ENCODE measurements at places on chromosomes 1 and 21.

GRCh38 chr1:182408435-182409075, 8.1 kb upstream of the TEDDM1 start:
- DNase-seq, result no peak

DNA sequence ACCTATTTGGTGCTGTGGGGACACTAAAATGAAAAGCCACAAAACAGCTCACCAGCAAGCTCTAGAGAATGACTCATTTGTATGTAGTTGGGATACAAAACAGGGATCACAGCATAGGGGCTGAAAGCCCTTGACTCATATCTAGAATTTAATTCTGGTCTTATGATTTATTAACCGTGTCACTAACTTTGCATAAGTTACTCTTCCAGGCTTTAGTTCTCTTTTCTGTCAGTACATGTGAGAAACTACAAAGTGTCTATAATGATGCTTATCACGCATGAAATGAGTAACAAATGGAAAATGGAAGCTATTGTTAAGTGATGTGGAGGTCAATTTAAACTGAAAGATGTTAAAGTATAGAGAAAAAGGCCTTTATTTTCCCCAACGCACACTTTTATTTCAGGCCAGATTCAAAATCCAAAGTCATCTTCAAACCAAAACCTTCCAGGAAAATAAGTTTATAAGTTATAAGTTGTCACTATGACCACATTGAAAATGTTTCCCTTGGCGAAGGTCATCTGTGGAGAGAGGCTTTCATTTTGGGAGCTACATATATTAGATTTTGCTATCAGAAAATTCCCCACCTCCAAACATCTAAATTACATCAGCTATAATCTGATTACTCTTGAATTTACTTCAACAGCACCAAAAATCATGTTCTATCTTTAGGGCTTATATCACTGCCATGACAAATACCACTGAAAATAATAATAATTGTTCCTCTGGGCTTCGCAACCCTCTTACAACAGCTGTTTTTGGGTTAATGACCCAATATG, 430.5 kb downstream of the MRPL39 start:
- DNase-seq, result no peak

DNA sequence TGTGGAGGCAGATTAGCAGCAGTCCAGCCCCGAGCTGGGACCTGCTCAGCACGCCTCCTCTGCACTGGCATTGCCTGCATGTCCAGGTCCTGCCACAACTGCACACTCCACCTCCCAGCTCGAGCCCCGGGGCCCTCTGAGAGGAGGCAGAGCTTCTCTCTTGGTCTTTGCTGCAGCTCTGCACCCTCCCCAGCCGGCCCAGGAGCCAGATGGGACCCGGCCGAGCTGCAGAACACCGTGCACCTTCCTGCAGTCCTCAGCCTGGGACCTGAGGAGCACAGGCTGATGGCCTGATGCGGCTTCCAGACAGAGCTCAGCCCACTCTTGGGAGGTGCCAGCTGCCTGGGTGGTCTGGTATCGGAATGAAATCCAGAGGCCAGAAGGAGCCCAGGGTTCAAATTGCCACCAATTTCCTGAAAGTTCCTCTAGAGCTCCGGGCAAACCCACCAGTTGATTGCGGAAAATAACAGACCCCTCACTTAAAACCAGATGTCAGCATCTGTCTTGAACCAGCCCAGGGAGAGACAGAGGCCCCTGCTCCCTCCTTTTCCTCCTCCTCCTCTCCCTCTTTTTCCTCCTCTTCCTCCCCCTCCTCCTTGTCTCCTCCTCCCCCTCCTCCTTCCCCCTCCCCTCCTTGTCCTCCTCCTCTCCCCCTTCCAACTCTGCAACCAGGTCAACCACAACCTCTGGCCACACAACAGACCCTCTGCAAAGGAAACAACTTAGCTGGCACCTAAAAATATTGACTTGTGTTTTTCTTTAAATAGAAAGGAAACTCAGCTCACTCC, 10.6 kb upstream of the SPSB1 start:
- DNase-seq, result no peak

DNA sequence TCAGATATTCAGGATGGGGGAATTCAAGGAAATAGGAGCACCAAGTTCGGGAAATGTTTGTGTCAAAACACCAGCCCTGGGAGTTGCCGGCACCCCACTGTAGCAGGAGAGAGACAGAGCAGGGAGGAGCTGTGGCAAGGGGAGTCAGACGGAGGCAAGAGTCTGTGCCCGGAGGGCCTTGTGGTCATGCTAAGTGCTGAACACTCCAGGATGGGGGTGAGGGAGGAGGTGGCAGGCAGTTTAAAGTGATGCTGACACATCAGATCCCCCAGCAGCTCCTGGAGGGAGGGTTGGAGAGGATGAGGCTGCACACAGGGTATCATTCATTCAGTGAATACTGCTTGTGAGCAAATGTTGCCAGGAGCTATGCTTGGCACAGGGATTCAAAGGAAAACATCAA, 150.3 kb upstream of the ETV3 start:
- no peak for DNase-seq

DNA sequence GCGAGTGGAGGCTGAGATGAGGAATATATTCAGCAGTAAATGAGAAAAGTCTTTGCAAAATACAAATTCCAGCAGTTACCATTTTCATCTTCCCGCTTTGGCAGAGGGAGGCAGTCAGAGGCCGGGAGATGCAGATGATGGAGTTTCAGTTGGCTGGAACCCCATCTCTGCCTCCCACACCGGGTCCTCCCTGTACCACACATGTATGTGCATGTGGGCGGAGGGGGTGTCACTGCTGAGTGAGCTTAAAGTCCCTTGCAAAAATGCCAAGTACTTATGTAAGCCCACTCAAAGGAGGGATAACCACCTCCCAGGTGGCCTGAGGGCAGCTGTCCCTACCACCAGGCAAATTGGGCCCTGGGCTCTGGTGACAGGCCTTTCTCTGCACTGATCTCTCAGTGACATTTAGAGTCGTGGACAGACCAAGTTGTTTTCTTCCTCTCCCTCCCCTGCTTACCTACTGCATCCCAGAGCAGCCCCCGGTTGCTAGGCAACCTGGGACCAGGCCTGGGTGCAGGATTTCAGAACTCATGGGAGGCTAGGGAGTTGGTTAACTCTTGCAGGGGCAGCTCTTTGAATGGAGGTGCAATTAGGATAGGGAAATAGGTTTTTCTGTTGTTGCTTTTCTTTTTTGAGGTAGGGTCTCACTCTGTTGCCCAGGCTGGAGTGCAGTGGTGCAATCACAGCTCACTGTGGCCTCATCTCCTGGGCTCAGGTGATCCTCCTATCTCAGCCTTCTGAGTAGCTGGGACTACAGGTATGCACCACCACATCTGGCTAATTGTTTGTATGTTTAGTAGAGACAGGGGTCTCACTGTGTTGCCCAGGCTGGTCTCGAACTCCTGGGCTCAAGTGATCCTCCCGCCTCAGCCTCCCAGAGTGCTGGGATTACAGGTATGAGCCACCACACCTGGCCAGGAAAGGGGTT, 17.1 kb upstream of the UBXN10 start:
- DNase-seq, result peak; percentile 8

DNA sequence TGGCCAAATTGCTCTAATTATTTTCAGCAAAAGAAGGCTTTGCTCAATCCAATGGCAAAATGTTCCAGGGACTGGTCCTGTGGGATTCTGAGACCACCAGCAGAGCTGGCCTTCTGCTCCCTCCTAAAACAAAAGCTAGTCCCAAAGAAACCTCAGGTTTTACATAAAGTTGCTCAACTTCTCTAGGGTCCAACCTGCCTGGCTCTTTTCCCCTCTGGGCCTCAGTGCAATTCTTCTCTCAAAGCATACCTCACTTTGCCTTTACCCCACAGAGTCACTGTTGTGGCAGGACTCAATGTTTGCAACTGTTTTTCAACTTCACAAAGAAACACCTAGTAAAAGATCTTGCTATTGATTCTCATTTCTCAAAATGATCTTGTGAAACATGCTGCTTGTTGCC, 39.8 kb downstream of the TBX15 start:
- DNase-seq, result no peak

DNA sequence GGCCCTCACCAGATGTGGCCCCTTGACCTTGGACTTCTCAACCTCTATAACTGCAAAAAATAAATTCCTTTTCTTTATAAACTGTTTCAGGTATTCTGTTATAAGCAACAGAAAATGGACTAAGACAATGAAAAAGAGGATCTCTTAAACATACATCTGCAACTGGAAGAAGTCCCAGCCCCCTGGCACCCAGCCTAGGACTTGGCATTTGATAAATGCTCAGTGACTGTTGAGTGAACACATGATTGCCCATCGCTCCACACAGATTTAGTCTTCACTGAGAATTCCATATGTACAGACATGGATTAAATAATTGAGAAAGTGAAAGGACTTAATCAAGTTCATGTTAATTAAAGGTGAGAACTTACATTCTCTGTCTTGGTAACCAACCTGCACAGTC, 344.9 kb upstream of the RUNX1 start:
- DNase-seq, result no peak

- DNase-seq, result no peak
Observed at GRCh38 chr1:25610822-25611630, 5.6 kb upstream of the MAN1C1 start.

DNA sequence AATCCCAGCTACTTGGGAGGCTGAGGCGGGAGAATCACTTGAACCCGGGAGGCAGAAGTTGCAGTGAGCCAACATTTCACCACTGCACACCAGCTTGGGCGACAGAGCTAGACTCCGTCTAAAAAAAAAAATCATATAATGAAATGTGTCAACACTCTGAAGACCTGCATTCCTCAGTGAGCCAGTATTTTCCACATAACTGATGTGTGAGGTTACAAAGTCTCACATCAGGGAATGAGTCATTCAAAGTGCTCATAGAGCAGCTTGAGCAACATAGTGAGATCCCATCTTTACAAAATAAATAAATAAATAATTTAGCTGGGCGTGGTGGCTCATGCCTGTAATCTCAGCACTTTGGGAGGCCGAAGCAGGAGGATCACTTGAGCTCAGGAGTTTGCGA, 65.5 kb downstream of the CASZ1 start:
- DNase-seq, result no peak

- DNase-seq, result no peak
Observed at GRCh38 chr1:171141688-171142415, 43.2 kb upstream of the FMO2 start.

DNA sequence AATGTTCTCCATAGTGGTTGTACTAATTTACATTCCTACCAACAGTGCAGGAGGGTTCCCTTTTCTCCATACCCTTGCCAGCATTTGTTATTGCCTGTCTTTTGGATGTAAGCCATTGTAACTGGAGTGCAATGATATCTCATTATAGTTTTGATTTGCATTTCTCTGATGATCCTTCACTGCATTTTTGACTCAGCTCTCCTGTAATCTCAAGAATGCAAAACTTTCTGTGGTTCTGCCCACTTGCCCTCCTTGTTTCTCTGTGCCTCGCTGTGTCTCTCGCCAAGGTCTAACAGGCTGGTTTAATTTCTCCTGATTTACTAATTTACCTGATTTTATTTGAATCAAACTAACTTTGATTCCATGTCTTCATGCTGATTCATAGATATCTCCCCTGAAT, 407.9 kb downstream of the ZP4 start:
- no peak for DNase-seq

DNA sequence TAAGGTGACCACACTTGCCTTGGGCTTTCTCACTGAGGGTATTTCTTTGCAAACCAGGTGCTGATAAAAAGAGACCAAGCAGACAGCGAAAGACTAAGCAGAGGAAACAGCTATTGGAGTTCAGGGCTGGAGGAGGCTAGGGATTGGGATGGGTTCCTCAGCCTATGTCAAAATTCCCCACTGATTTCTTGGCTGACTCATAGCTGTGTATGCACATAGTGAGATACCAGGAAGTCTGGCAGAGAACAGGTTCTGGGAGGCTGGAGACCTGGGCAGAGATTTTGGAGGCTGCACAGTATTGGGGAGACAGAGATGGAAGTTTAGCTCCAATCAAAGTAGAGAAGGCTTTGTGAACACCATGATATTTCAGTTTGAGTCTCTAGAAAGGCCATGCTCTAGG, 25.3 kb downstream of the YARS1 start:
- DNase-seq, result no peak

GRCh38 chr1:79323239-79324025, 316.9 kb upstream of the ADGRL4 start:
- no peak for DNase-seq

- DNase-seq, result no peak
Observed at GRCh38 chr1:204971517-204972336, 71.3 kb upstream of the CNTN2 start.

GRCh38 chr21:16842696-16843035, 670.2 kb upstream of the CXADR start:
- peak; percentile 55 for DNase-seq
